ENCODE measurements at places on chromosomes 7 and 10.

- no peak for DNase-seq
Observed at GRCh38 chr7:137304624-137305235, 38.8 kb downstream of the PTN start.

DNA sequence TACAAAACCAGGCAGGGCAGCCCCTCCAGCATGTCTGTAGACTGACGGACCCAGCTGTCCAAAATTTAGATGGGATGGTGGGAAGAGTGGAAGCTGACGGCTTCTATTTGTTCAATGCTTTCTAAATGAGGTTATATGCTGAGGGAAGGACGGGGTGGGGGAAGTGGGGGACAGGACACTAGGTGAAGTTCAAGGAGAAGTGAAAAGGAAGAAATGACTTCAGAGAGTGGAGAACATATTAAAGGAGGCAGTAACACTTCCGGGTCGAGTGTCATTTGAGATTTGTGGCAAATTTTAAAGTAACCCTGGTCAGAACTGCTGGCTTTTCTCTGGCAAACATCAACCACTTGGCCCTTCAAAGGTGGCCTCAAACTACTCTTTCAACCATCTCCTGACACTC is 9.4 kb downstream of the PIP4K2A start:
- DNase-seq, result no peak

- no peak for DNase-seq
Observed at GRCh38 chr7:99190359-99191009, 17.4 kb downstream of the KPNA7 start.

- DNase-seq, result no peak
Observed at GRCh38 chr10:92629945-92630344, 37.0 kb downstream of the KIF11 start.

DNA sequence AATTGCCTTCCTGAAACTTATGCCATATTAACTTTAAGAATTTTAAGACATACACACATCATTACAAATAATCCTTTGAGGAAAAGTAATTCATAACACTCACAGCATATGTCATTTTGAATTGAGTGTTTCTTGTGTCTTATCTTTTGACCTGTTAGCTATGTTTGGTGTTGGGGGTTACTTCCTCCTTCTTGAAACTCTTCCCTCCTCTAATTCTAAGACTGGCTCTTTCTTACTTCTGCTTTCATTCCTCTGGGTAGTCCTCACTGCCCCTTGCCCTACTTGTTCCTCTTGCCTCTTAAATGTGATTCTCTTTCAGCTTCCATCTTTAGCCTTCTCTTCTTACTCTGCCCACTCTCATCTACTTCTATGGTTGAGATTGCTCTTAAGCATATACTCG is 28.3 kb upstream of the PIP4K2A start:
- no peak for DNase-seq

DNA sequence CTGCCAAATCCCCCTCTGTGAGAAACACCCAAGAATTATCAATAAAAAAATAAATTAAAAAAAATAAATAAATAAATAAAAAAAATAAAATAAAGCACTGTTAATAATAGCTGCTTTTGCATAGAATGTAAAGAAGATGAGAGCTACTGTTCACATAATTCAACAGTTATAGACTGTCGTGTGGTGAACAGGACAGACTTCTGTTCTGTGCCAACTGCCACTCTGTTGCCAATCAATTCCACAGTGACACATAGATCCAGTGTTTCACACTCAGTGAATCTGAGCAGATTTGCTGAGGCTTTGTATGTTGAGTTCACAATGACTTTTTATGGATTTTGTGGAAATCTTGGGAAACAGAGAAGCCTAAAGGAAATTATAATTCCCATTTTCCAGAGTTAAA is 14.9 kb downstream of the ARHGAP19 start:
- no peak for DNase-seq

GRCh38 chr7:111750878-111751277 is 188.6 kb upstream of the IMMP2L start:
- DNase-seq, result no peak

GRCh38 chr7:116717137-116717536 is 45.1 kb downstream of the MET start:
- DNase-seq, result no peak
